ENCODE measurements at places on chromosomes 2 and 18.

DNA sequence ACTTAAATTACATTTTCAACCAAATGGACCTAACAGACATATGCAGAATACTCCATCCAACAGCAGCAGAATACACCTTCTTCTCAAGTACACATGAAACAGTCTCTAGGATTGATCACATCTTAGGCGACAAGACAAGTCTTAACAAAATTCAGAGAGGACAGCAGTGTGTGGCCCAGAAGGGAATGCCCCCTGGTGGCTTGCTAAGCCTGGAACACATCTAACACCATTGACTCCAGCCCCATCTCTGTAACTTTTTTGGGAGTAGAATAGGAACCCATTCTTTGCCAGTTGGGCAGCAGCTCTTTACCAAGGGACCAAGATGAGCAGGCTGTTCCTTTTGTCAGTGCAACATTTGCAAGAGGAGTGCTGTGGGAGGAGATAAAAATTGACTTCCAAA is 249.9 kb downstream of the PLCL1 start:
- no peak for DNase-seq

DNA sequence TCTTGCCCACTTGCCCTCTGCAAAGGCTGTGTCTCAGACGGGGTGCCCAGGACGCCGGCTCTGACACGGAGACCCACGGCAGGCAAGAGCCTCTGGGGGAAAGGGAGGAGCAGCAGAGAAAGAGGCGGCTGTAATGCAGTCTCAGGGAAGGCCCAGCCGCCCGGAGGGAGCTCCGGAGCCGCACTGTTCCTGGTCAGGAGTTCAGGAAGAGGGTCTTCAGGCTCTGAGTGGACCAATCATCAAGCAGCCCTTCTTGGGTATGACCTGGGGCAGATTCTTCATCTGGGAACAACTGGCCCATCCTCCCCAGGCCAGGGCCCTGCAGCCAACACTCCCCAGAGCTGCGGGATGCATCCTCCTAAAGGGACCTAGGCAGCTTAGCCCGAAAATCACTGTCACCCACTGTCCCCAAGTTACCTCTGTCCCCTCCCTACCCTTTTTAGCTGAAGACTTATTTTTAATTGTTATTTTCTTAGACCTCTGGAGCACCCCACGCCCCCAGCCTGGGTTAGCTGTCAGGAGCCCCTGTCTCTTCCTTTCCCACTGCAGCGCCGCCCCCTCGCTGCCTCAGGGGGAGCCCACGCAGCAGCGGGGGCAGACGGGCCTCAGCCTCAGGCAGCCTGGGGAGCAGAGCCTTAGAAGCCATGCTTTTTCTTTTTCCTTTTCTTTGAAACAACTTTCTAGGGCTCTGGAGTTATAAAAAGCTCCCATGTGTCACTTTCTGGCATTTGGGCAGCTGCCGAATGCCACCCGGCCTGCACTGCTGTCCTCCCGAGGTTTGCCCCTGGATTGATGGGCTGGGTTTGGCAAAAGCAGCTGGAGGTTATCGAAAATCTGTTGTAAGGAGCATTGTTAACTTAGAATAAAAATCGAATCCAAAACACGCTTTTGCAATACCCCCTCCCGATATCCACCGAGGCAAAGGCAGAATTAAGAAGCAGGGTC is 644 bp upstream of the NEU2 start:
- DNase-seq = no peak

- DNase-seq = no peak
These were observed 3.0 kb downstream of the NPC1 start for GRCh38 chr18:23583071-23583865.

- DNase-seq = no peak
These were observed 103.0 kb downstream of the GPR39 start for GRCh38 chr2:132519566-132519965.

DNA sequence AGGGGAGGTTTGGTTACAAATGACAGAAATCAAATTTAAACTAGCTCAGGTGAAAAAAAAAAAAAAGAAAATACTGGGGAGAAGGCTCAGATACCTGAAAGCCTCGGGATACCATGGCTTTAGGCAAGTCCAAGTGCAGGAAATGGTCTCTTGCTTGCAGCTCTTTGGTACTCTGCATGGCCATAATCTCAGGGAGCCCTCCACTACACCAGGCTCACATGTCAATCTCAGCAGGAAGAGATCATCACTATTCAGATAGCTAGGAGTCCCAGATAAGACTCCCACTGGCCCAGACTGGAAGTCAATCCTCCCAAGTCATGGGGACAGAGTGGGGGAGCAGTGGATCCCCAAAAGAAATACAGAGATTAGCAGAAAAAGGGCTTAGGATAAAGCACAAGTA is 64.8 kb upstream of the RALBP1 start:
- DNase-seq = no peak

- no peak for DNase-seq
These were observed 1281.7 kb upstream of the CELF4 start for GRCh38 chr18:38847326-38847725.

- DNase-seq = no peak
These were observed 118.5 kb upstream of the TACR1 start for GRCh38 chr2:75317802-75318201.

- DNase-seq = no peak
These were observed 94.8 kb upstream of the SMAD7 start for GRCh38 chr18:49045585-49045984.

DNA sequence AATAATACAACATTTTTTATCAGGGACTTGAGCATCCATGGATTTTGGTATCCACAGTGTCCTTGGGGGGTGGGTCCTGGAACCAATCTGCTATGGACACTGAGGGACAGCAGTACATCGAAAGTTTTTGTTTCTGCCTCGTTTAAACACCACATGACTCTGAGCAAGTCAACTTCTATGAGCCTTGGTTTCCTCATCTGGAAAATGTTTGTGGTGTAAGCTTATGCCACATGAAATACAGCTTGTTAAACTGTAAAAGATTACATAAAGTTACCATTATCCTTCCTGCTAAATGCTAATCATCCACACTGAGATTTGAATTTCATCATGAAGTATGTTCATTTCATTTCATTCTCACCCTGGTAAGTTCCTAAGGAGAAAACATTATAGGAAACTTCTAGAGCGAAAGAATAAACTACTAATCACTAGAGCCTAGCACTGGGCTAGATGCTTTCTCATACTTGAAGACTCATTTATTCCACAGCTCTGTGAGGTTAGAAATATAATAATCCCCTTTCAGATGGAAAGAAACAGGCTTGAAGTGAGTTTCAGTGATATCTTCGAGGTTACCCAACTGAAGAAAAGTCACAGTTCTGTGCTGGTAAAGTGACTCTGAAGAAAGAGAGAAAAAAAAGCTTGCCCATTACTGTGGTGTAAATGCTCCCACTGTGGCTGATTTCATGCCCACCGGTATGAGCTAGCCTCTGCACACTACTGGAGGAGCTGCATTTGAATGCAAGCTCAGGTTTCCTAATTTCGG is 29.2 kb downstream of the MCFD2 start:
- DNase-seq = no peak

DNA sequence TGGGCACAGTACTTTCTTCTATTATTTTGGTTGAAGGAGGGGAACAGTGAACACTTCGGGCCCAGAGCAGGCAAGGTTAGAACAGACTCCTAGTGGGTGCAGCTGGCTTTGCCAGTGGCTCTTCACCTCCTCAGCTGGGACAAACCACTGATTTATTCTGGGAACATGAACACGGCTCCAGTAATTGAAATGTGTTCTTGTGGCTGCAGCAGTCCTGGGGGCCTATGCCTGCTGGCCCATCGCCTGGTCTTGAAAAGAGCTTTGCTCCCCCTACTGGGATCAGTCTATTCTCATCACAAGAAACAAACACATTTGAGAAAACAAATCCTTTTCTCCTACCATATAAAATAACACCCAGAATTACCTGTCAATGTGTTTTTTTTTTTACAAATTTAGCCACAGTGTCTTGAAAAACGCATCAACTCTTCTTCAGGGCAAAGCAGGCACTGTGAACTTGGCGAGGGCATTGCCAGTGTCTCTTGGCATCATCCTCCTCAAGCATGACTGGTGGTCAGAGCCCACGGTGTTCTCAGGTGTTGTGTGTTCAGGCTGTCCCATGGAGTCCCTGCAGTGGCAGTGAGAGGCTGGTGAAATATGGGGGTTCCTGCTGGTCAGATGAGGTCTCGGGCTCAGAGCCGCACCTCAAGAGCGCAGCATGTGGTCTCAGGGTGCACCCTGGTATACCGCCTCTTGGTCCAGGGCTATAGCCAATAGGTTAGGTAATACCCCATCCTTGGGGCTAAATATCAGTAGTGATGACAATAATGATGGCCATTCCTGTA is 51.3 kb downstream of the RNF144A start:
- DNase-seq = no peak

DNA sequence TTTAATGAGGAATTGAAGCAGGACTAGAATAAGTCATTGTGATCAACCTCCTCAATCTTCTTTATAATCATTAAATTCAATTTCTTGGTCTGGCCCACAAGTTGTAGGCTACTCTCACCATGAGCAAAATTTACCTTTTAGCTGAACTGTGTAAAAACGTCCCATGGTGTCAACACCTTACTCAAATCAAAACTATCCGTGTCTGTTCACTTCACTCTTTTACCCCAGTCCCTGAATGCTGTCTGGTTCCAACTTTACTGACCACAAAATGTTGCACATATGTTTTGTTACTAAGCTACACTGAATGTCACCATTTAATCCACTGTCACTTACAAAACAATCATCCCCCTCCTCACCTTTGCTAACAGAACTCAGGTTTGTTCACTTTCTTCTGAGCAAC is 951.6 kb upstream of the SLC39A10 start:
- DNase-seq = no peak

DNA sequence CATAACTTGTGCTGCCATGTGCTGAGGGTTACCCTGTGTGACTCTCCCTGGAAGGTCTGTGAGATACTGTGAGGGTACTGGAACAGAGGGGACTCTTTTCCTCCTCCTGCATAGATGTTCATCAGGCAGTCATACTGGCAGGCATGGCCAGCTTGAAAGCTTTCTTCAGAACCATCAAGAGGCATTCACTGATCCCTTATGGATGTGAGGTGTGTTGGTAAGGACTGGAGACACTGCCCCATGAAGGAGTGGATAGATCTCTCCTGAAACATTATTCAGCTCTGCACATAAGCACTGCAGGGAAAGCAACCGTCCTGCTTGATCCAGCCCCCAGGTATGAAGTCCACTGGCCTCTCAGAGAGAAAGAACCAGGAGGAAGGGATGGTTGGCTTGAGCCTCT is 176.6 kb upstream of the ARL4C start:
- DNase-seq = no peak

GRCh38 chr2:84856787-84857186 is 24.1 kb downstream of the TRABD2A start:
- no peak for DNase-seq

- no peak for DNase-seq
These were observed 361.8 kb upstream of the MEIS1 start for GRCh38 chr2:66073172-66073571.

- no peak for DNase-seq
These were observed 7.2 kb downstream of the CDC42EP3 start for GRCh38 chr2:37664231-37664643.

DNA sequence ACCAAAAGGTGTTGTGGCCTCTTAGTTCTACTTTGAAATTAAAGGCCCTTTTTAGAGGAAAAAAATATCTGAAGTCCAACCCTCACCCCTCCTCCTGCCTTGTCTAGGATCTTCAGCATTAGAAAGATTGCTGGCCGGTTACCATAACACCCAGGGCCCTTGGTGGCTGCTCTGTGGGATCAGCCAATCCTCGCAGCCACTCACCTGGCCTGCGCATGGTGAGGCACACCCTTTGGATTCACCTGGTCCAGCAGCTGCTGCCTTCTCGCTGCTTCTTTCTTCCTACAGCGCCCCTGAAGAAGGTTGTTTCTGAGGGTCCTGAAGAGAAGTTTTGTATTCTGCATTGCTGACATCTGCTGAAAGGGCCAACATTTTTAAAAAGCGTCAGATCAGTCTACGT is 25.2 kb downstream of the DYTN start:
- DNase-seq = no peak

DNA sequence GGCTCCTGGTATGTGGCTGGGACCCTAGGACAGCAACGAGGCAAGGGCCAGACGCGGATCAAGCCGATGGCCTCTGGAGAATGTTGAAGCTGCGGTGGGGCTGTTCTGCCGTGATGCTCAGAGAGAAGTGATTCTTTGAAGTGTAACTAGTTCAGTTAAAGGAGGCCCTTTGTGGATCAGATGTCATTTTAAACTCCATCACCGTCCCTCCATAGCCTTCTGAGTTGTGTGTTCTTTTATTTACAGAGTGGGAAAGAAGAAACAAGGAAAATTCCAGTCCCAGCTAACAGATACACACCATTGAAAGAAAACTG is 403 bp downstream of the PNO1 start:
- no peak for DNase-seq

Measured in NCI-H510A (cell line).